ENCODE measurements at places on chromosomes 11 and 22. TPM values are rescaled to one million over a fixed set of nuclear protein-coding genes. Genes with fewer than 3 reads are reported as not detected.
A peak's percentile ranks its signal among the peaks of the same experiment; 100 is the strongest.

Gene MIOX
- 0.61 TPM for polyA plus RNA-seq

Gene MYEOV
- not detected for polyA plus RNA-seq

DNA sequence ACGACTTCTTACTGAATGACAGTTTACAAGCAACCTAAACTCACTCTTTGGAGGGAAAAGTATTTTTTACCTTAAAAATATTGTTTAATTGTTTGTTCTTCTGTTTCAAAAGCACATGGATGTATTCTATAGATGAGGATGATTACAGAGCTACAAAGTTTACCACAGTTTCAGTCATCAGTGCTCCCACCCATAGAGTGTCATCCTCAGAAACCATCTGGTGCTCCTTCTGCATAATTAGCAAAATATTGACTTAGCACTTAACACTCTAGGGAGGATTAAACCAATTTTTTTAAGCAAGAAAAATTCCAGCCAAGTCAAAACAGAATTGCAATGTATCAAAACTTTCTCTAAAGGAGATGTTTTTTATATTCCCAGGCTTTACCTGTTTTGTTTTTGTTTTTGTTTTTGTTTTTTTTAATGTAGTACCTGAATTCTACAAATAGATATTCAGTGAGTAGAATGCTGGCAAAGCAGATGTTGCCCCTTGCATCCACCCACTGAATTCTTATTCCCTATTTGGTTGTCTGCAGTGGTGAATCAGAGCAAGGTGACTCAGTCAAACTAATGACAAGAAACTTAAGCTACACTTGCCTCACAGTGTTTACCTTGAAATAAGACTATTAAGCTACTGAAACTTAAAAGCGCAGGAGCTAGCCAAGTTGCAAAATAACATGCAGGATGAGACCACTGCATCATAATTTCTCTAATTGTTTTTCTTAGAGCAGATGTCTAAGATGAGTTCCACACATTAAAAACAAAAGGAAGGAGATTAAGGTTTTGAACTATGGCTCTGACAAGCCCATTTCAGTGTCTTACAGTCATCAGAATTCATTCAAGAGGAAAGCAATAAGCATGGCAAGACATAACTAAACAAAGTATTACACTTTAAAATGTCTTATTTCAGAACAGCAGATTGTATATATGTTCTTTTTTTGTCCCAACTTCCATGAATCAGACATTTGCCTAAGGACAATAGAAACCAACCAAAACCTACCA, 155.1 kb upstream of the SOX6 start:
- DNase-seq = no peak

Gene NAV2
- 5.8 TPM for polyA plus RNA-seq

Gene C11orf87
- polyA plus RNA-seq = 2.1 TPM

Gene OR8D4
- polyA plus RNA-seq = not detected

Gene TUBA8
- 14.4 TPM for polyA plus RNA-seq

GRCh38 chr11:1877211-1878136, 14.2 kb downstream of the PRR33 start:
- no peak for DNase-seq

GRCh38 chr22:41910050-41911000, 4.5 kb downstream of the SHISA8 start:
- no peak for DNase-seq

- no peak for DNase-seq
Measured at GRCh38 chr11:21264125-21264524, 594.7 kb downstream of the NELL1 start.

- DNase-seq = no peak
Measured at GRCh38 chr11:19441752-19442553, 201.2 kb upstream of the E2F8 start.

DNA sequence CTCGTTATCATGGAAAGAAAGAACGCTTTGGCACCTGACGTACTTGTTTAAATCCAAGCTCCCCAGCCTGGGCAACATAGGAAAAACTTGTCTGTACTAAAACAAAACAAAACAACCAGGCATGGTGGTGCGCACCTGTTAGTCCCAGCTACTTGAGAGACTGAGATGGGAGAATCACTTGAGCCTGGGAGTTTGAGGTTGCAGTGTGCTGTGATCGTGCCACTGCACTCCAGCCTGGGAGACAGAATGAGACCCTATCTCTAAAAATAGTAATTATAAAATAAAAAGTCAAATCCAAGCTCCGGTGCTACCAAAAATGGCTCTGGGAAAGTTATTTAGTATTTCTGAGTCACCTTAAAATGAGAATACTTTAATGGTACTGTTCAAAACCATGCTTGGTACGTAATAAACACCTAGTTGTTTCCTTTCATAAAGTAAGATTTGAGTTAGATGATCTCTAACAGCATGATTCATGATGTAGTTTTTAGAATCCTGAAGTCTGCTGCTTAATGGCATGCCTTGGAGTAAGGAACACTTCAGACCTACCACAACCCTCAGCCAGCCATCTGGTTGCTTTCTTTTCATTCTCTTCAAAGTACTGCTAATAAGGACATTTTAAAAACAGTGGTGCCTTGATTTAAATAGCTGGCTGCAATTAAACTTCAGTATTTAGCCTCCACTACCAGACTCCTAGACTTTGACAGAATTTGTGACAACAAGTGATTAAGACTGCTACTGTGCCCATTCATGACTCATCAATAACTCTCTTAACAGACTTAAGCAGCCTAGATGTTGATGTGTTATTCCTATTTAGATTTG, 8.4 kb downstream of the PPME1 start:
- no peak for DNase-seq

DNA sequence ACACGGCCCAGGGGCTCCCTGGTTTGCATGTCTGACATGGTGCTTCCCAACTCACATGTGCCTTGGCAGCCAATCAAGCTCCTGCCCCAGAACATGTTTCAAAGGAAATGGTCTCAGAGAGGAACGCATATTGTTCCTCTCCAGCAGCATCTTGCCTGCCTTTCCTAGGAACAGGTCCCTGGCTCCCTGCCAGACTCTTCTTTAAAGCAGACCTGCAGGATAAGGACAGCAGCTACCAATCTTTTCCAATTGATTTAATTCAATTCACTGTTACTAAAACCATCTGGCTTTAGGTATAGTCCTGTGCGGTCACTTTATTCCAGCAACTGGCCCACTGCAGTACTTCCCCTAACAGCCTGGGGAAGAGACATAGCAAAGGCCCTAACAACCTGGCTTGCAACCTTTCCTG, 79.9 kb downstream of the AMBRA1 start:
- peak; percentile 86 for DNase-seq

DNA sequence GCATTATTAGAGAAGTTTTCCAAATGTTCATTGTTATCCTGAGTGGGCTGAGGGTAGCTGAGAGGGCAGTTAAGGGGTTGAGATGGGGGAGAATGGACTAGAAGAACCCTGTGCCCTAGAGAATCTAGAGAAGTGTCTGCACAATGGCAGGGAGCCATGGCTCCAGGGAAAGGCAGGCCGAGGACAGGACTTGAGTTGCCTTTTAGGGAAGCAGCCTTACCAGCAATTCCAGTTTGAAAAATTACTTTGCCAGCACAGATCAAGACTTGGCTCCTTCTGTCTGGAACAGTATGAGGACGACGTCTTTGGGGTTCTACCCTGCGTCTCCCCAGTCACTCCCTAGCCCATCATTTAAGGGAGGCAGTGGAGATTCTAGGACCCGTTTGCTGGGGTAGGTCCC, 25.7 kb upstream of the MICAL3 start:
- DNase-seq = no peak

DNA sequence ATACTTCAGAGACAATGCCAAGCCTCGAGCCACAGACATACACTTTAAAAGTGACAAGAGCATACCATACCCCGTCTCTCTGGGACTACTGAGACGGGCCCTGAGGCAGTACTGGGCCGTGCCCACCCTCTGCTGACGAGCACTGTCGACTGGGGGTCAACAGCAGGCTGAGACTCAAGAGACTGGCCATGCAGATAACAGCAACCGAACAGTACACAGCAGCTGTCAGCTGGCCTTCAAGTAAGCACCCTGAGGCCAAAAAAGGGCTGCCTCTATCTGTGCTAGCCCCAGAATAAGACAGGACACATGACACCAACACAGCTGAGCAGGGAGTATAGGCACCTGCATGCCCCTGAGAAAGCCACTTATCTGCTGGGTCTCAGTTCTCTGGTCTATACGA, 18.9 kb upstream of the TMEM121B start:
- no peak for DNase-seq

Gene LINC01488
- not detected for polyA plus RNA-seq

Gene TRIM51
- not detected for polyA plus RNA-seq

Gene IGLL5
- not detected for polyA plus RNA-seq

DNA sequence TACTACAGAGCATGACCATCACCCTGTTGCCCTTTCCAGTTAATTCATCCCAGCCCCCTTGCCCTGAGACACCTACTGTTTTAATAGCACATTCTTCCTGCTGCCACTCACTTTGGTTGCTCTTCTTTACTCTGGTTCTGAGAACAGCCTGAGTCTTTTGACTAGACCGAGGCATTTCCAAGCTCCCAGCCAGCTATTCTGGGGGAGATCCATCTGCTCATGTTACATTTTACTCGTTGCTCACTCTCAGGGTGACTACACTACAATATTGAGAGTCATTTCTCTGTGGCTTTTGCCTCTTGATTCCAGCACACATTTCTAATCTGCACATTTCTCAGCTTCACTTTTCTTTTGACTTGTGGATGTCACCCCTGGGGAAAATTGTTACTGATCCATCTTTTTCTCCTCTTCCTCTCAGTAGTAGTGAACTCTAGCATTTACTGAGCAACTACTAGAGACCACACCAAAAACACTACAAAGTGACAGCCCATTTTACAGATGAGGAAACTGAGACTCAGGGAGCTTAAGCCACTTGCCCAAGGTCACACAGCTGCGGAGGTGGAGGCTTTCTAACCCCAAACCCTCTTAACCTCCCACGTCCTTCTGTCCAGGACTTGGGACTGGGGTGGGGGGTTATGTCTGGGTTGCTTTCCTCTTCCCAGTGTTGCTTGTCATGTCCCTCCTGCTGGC, 117.8 kb downstream of the C11orf91 start:
- DNase-seq = no peak

DNA sequence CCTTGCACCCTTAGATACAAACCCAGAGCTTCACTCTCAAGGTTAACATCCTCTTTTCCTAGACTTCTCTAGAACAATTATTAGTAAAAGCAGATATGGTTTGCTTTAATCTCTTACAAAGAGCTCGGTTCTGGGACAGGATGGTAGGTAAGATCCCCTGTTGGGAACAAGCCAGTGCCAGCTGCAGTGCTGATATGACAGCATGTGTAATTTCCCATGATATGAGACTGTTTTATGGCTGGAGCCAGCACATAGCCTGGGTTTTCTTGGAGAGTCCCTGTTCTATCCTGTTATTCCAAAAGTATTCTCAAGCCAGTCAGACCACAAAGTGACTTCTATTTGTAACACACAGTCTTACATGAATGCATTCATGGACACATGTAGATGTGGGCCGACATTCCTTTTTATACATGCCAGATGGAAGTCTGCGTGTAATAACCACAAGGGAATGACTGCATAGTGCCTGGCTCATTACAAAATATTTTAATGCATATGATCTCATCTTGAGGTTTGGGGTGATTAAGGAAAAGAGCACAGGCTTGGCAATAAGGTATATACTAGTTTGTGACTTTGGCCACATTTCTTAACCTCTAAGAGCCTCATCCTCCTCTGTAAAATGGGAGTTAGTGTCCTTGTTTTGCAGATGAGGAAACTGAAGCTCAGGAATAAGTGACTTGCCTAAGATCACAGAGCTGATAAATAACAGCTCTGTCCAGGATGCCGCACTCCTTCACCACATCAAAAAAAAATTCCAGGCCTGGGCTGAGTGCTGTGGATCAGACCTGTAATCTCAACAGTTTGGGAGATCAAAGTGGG, 21.8 kb downstream of the CLMP start:
- DNase-seq = no peak

DNA sequence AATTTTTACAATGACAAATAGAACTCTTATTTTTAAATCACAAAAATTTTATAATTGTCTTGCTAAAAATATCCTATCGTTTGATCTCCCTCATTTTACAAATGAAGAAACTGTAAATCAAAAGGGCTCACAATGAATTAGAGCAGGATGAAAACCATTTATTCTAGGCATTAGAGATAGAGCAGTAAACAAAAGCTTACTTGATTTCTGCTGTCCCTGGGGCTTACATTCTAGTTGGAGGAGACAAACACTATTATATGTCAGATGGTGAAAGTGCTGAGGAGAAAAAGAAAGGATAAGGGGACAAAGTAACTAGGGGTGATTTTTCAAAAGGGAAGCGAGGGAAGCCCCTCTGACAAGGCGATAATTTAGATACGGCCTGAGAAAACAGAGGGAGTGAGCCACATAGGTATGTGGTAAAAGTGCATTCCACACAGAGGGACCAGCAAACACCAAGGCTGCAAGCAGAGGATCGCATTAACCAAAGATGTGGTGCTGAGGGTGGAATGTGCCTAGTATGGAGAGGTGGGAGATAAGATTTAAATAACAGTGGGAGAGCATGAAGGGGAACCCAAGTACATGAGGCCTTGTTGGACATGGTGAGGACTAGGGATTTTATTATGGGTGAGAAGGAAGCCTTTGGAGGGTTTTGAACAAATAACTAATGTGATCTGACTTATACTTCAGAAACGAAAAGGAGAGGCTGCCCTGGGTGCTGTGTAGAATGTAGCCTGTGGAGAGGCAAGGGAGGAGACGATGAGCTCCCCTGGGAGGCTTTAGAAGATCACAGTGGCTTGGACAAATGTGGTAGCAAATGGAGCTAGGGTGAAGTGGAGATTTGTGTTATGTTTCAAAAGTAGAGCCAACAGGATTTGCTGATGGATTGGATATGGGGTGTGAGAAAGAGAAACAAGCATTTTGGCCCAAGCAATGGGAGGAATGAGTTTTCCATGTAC, 62.1 kb downstream of the PDHX start:
- no peak for DNase-seq

GRCh38 chr11:122202951-122203456, 87.0 kb upstream of the BLID start:
- peak; percentile 64 for DNase-seq

DNA sequence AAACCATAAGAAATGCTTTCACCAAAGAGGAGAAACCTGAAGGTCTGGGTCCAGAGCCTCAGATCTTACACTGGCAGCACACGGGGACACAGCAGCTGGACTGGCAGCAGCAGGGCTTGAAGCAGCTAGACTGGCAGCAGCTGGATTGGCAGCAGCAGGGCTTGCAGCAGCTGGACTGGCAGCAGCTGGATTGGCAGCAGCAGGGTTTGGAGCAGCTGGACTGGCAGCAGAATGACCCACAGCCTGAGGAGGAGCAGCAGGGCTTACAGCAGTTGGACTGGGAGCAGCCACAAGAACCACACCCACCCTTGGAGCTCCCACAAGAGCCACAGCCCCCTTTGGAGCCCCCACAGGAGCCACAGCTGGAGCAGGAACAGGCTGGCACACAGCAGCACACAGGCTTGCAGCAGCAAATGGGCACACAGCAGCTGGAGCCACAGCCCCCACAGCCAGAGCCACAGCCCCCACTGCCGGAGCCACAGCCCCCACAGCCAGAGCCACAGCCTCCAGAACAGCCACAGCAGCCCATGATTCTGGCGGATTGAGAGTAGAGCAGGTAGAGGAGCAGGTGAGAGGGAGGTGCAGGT, at the start of gene KRTAP5-11:
TSS of gene KRTAP5-11 (minus strand) at position 567 of the 587 bp plus-strand sequence. CDS start at position 529, 38 bp downstream.
- no peak for DNase-seq

GRCh38 chr22:35972559-35972958, 56.1 kb downstream of the RBFOX2 start:
- no peak for DNase-seq

Gene HTR3A
- 1.5 TPM for polyA plus RNA-seq
